ENCODE measurements at places on chromosomes 3 and 15. TPM values are rescaled to one million over a fixed set of nuclear protein-coding genes. Genes with fewer than 3 reads are reported as not detected.

GRCh38 chr15:76107169-76107568, 47.4 kb downstream of the TMEM266 start:
- DNase-seq, result no peak

- DNase-seq, result no peak
These were observed 86.4 kb downstream of the SYNPR start for GRCh38 chr3:63364495-63364894.

SLC38A3 gene
- total RNA-seq, result not detected

DNA sequence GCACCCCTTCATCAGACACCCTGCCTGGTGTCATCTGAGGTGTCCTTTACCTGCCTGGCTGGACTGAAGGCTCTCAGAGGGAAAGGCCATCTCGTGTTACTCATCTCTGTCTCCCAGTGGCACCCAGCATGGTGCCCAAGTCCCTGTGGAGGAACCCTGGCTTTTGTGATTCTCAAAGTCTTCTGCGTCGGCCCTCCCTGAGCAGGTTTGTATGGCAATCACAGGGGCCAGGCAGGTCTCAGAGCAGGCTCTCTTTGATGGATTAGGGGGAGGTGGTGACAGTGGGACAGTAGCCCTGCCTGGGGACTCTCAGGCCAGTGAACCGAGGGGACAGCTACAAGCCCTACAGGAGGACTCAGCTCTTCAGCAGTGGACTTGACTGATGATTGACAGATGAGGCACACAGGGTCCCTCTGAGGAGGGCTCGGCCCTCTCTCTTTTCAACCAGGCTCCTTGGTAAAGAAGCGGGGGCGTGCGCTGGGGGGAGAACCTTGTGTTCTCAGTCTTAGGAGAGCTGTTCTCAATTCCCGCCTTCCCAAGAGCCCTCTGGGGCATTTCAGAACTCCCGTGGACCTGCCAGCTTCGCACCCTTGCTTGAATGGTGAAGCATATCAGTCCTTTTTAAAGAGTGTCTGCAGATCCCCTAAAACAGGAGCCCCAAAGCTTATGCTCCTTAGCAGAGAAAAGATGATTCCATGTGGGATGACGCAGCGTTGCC, 108.3 kb downstream of the VGLL4 start:
- no peak for DNase-seq

- DNase-seq, result peak; percentile 27
These were observed 959 bp downstream of the TPM1 start for GRCh38 chr15:63043335-63044076.

B3GNT5 gene
- total RNA-seq, result 20.2 TPM

SOX14 gene
- not detected for total RNA-seq

GRCh38 chr3:124916837-124917409, 17.6 kb downstream of the MUC13 start:
- DNase-seq, result no peak

- peak; percentile 69 for DNase-seq
These were observed 85.5 kb upstream of the CDV3 start for GRCh38 chr3:133487920-133488540.

GRCh38 chr3:106093616-106094015, 224.8 kb upstream of the CBLB start:
- DNase-seq, result no peak

DNA sequence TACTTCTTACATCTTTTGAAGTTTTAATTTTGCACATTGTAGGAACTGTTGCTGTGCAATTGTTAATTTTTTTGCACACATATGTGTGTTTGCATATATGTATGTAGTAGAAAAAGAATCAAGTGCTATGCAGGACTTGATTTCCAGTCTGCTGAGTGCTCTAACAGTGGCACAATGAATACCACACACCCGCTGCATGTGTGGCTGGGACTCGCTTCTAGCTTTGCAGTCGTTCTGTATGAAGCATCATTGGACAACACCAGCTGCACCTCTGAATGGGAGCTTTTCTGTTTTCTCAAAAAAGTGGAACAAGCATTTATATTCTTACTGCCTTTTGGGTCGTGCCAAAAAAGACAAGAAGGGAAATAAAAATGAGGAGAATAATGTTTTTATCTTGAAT, 564.7 kb downstream of the FOXP1 start:
- DNase-seq, result no peak

- no peak for DNase-seq
These were observed 32.9 kb downstream of the SLC4A7 start for GRCh38 chr3:27451251-27451650.

DNA sequence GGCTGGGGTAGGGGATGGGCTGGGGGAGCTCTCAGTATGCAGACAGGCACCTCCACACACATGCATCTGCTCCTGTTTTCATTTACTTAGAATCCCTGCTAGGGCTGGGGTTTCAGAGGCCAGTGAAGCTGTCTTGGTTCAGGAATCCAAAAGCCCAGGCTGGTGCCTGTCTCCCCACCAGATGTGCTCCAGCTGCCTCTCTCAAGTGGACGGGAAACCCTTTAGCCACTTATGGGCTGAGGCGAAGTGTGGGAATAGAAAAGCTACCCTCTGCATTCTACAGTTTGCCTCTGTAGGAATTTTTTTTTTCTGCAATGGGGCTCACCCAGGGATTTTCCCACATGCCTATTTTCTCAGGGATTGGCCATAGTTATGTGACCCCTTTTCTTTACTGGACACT, 72.5 kb downstream of the ATP2B2 start:
- no peak for DNase-seq

GRCh38 chr3:48429317-48429959, 448 bp downstream of the PLXNB1 start:
- peak; percentile 72 for DNase-seq

SLC27A2 gene
- total RNA-seq, result 22.1 TPM

ITIH3 gene
- not detected for total RNA-seq

DNA sequence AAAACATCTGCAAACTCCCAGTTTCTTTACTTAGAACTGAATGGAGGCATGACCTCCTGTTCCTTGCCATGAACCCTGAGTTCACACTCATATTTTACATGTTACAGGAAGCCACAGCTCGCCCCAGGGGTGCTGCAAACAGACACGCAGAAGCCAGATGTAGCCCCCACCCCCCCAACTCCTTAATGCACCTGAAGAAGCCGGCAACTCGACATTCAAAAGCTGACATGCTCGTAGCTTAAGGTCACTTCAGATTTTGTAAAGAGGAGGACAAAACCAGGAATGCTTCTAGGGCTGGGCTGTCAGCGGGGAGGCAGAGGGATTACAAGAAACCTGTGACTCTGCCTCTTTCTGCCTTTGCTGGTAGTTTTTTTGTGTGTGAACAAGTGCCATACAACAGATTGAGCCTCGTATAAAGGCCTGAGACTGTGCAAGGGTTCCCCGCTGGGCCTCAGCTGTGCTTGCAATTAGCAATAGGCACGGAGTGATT, 42.0 kb upstream of the FEZF2 start:
- no peak for DNase-seq

DNA sequence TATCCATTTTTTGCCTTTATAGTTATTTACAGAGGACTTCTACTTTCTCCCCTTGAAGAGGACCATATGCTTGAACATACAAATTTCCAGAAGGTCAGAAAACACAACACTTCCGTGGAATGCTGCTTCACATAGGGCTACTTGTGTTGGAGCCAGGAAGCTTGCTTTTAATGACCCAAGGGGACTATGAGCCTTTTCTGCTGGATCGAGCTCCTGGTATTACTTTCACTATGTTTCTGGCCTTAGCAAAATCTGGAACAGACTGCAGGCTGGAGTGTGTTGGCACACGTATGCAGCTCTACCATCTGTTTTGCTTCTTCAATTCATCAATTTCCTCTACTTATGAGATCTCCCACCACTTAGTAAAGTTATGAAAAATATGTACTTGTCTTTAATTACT, 69.3 kb upstream of the CBLB start:
- no peak for DNase-seq

DNA sequence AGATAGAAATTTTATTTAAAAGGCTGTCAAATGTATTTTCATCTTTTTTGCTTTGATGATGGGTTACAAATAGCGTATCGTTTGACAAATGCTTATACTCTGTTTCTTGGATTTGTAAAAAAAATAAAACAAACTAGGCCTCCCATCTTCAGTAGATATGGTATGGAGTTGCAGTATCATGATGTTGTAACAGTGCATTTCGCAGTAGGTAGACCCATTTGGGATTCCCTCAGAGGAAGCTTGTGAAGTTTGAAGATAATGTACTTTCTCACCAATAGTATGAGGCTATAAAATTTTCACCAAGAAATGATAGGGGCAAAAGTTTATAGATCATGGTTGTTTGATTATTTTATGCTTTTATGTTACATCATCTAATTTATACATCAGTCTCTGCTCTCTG, 10.8 kb downstream of the MBNL1 start:
- DNase-seq, result no peak

- peak; percentile 74 for DNase-seq
These were observed 12.4 kb downstream of the KLF13 start for GRCh38 chr15:31338879-31339557.

GRCh38 chr3:181709537-181710279, 2.0 kb upstream of the SOX2 start:
- peak; percentile 85 for DNase-seq

C3orf22 gene
- total RNA-seq, result not detected

CHRNA7 gene
- total RNA-seq, result not detected

DNA sequence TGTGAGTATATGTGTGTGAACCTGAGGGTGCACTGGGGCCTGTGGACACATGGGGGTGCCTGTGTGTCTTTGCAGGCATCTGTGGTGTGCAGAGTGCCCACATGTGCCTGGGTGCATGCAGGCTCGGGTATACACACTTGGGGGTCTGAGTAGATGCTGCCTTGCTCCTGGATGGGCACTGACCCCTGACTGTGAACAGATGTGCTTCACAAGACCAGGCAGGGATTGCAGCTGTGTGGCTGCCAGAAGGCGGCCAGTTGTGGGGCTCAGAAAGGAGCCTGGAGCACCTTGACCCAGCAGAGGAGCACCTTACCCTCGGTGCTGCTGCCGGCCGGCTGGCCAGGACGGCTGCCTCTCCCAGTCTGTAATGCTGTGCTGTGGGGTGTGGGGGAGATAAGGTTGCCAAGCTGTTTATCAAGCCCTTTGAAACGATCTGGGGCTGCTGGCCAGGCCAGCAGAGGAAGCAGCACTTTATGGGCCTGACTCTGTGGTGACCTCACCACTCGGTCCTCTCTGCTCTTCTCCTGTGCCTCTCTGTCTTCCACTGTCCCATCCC, 55.5 kb upstream of the MRPS22 start:
- no peak for DNase-seq

All from activated CD4-positive, alpha-beta T cell treated with anti-CD3 and anti-CD28 coated beads for 36 hours (primary cell).